Activated T-cell treated with anti-CD3 and anti-CD28 coated beads, Interleukin-2, amount 50 U/mL, for 1 hour (primary cell): ENCODE measurements at places on chromosomes 2 and 18.

DNA sequence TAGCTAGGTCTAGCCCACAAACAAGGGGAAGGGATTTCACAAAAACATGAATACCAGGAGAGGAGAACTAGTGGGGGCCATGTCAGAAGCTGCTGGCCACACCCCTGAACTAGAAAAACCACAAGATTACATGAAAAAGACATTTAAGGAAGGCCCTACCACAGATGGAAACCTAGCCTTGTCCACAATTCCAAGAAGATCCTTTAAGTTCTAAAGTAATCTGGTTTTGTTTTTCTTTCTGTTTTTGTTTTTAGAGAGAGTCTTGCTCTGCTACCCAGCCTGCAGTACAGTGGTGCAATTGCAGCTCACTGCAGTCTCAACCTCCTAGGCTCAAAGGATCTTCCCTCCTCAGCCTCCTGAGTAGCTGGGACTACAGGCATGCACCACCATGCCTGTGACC lies 34.2 kb upstream of the CAB39 start:
- no peak for DNase-seq

DNA sequence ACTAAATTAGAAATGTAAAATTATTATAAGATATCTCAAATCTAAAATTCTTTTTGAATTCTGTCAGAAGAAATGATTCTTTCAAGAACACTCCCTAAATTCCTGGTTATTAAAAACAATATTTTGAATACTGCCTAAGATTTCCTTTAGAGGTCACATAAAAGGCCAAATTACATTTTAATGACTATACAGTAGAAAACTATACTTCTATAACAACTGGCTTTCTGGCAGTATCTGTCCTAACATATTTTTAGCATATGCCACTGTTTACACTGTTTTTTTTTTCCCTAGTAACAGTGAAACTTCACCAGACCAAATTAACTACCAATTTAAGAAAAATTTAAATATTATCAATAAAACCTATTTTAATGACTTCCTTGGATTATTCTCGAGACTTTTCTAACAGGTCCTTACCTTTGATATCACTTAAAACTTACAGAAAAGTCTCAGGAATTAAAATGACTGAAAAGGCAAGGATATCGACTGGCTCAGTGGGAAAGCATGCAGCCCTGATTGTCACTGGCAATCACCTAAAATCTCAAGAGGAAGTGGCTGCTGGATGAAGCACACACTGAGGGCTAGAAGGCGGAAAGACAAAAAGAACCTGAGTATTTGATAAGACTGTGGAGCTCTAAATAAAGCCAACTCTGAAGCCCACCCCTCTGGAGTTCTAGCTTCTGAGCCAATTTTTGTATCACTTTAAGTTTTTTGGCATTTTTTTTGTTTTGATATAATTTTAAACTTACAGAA lies 59.6 kb downstream of the SPIRE1 start:
- DNase-seq = no peak

GRCh38 chr2:233795735-233796171 lies 17.6 kb downstream of the MROH2A start:
- DNase-seq = no peak

GRCh38 chr2:27897717-27898116 lies 7.2 kb downstream of the BABAM2 start:
- no peak for DNase-seq
